ENCODE measurements at places on chromosomes 12 and 14.
A peak's percentile ranks its signal among the peaks of the same experiment; 100 is the strongest.

DNA sequence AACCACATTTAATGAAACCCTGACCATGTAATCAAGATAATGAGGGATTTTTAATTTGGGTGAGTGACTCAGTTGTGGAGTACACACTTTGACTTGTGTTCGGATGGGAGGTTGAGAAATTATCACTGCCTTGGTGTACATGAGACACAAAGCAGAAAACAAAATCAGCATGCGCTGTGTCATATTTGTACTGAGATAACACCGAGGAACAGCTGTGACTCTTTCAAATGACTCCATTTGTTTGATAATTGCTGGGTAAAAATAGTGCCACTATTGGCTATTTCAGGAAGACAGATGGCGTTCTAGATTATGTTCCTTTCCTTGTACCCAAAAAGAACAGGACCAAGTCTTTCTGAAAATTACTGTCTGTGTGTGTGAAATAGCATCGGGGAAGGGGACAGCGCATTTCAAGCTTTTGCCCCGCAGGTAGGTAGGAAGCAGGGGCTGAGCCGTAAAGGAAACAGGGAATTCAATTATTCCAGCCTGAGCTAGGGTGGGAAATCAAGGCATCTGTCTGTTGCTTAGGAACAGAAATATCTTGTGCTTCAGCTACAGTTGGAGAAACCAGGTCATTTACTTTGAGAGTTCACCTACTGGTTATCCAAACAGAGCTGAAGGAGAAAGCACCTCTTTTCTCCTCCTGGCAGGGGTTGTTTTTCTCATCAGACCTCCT lies 114.3 kb downstream of the SNAPC1 start:
- no peak for DNase-seq

- DNase-seq = peak; percentile 8
These were observed 4.3 kb upstream of the RAD52 start for GRCh38 chr12:953776-954175.

- no peak for DNase-seq
These were observed 32.9 kb downstream of the ALKBH1 start for GRCh38 chr14:77674931-77675330.

DNA sequence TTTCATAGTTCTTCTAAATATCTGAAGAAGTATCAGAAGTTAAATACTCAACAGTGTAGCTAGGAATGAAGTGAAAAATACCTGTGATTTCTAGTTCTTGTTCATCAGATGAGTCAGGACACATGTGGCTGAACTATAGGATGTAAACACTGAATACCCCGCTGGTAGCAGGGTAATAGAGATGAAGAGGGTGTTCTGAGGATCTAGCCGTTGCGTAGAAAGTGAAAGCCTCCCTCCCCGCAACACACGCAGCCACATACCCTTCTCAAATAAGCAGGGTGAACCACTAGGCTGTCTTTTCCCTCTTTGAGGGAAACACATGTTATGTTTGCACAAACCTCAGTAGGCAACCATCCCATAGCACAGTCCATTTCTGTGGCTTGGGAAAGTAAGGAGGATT lies 16.4 kb upstream of the RNASE12 start:
- DNase-seq = no peak

DNA sequence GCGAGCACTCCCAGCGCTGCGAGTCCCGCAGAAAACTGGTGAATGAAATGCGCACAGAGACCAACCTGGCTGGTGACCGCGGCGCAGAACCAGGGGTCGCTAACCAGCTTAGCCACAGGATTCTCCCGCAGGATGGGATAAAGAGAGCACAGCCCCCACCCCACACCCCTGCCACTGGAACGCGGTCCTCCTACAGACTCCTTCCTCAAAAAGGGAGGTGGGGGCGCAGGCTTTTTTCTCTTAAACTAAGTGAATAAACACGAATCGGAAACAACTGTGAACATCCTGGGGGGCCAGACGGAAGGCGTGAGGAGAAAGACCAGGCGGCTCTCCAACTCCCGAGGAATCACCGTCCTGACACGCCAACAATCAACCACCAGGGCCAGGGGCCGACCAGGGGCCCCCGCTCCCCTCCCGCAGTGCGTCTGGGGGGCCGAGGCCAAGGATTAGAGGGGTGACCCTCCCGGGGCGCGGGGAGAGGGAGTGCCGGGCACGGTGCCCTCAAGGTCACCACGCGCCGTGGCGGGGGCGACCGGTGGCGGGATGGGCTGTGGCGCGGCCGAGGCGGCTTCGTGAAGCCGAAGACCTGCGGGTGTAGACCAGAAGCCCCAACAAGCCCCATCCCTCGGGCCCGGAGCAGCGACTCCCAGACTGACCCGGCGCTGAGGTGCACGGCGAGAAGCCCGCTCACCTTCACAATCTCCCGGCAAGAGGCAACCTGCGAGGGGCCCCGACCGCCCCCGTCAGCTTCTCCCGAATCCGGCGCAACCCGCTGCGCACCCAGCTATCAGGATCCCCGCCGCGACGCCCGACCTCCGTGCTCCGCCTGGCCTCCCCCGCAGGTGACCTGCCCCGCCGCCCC lies 704 bp downstream of the ATP2B1 start:
- no peak for DNase-seq

DNA sequence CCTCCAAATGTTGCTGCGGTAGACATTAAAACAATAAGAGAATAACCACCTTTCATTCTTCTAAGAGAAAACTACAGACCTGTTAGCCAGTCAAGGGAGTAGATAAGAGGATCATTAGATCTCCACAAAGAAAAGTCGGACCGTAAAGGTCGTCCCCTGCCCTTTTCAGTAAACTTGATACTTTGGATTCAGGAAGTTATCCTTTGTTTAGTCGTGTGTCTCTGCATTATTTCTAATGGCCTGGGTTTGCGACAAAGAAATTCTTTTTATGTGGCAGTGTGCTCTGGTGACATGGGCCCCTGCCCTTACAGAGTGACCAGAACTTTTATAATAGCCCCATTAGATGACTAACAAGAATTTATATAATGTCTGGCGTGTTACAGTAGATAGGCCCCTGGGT lies 44.6 kb upstream of the EVL start:
- no peak for DNase-seq

DNA sequence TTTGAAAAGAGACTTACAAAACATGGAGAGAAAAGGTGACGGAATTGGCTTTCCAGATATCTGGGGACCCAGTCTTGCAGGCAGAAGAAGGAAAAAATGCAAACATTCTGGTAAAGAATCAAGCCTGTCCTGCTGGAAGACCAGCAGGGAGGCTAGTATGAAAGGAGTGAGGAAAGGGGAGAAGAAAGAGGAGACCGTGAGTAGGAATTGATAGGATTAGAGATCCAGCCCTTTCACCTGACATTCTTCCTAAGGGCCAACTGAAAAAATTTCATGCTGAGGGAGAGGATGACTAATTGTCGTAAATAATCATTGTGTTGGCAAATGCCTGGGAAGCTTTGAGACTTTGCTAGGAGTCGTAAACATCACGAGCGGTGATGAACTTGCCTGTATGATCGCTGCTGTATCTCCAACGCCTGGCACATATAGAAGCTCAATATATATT lies 12.1 kb downstream of the BHLHE41 start:
- DNase-seq = no peak

- no peak for DNase-seq
These were observed 76.1 kb downstream of the OTOGL start for GRCh38 chr12:80175307-80175930.

GRCh38 chr14:98018628-98019027 lies 1221.4 kb downstream of the VRK1 start:
- DNase-seq = no peak

DNA sequence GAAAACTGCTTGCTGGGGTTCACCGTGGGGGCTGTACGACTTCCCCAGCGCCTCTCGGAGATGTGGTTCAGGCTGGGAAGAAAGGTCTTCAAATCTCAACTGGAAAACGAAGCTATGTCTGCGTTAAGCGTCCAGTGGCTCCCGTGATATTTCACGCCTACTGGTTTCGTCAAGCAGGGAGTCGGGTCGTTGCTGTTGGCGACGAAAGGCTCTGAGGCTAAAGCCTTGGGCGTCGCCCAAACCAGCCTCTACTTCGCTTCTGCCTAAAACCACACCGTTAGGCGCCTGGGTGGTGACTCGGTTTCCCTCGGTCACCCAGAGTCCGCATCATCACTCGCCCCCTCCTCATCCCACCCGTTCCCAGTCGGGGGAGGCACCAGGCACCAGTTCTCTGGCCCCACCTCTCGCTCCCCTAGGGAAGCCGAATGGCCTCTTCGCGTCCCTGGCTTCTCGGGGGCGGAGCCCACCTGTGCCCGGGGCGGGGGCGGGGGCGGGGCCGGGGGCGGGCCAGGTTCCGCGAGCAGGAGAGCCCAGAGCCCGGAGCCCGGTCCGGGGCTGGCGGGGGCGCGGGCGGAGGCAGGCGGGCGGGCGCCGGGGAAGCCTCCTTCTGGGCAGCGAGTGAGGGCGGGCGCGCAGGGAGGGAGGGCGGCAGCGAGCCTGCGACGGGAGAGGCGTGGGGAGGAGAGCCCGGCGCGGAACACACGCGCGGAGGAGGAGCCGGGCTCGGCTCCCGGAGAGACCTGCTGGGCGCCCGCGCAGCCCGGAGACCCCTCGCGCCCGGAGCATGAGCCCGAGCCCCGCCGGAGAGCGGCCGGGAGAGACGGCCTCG lies at the start of gene B4GALNT3:
TSS of gene B4GALNT3 (plus strand) at position 510 of the 829 bp plus-strand sequence. CDS start 438 bp downstream, outside the sequence.
- DNase-seq = no peak

- no peak for DNase-seq
These were observed 75.7 kb downstream of the PTPRB start for GRCh38 chr12:70561550-70561949.

- no peak for DNase-seq
These were observed 37.6 kb downstream of the DEGS2 start for GRCh38 chr14:100121643-100122480.

DNA sequence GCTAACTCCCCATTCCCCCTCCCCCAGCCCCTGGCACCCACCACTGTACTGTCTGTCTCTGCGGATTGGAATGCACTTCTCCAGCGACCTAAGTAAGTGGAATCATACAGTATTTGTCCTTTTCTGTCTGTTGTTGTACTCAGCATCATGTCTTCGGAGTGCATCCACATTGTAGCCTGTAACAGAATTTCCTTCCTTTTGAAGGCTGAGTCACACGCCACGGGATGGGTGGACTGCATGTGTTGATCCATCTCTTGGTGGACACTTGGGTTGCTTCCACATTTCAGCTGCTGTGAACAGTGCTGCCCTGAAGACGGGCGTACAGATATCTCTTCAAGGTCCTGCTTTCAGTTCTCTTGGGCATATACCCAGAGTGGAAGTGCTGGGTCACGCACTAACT lies 34.4 kb downstream of the DDX51 start:
- DNase-seq = no peak

DNA sequence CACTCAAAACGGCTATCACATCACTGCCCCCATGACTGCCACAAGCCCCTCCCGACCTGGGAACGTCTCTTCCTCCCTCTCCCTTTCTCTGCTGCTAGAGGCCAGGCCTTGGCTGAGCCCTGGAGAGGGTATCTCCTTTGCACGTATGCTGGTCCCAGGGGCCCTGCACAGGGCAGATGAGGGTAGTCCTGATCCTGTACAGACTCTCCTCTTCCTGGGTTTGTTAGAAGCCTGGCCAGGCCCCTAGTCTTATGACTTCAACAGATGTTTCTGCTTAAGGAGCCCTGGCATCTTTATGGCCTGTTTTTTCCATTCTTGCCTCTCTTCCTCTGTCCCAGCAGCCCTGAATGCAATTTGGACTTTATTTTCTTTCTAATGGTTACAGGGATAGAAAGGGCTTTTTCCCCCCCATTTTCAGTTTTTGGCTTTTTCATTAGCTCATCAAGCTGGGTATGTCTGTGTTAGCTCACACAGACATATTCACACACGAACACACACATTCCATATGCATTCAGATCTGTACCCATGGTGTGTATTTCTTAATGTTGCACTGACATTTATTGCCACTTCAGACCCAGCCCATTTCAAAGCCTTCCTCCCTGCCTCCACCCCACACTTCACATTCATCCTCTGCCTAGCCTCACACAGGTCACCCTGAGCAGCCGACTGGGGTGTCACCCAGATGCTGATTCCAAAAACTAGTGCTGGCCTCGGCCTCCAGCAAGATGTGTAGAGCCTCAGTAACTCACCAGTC lies 203.2 kb downstream of the ZFP36L1 start:
- peak; percentile 61 for DNase-seq

- DNase-seq = no peak
These were observed 6.1 kb upstream of the DENND5B start for GRCh38 chr12:31597066-31597465.

- no peak for DNase-seq
These were observed 9.6 kb downstream of the PFKM start for GRCh38 chr12:48128800-48129199.

DNA sequence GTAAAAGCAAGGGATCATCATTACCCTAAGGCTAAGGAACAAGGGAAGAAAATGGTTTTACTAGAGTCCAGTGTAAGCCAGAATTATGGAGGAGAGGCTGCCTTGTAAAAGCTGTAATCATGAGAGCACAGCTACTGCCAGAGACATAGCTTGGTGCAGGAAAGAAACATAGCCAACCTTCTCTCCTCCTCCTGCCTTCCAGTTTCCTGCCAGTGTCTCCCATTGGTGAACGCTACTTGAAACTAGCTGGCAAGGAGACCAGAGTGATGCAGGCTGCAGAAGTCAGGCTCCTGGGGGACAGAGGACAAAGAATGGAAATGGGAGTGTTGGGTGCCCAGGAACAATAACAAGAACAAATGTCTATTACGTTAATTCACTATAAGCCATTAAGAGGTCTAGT lies 158.5 kb downstream of the NELL2 start:
- DNase-seq = no peak

DNA sequence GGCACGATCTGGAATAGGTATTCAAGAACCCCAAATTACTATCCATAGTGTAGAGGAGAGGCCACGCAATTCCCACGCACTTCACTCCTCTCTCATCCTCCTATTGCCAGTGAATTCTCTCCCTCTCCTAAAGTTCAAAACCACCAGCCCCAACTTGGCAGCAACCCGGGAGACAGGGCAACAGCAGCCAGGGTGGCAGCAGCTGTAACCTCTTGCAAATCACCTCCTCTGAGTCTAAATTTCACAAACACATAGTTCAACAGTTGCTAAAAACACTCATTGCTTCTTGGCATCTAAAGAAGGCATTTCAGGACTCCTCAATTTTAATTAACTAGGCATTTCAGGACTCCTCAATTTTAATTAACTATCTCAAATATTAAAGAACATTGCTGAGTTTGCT lies 37.7 kb upstream of the MANSC4 start:
- DNase-seq = no peak

DNA sequence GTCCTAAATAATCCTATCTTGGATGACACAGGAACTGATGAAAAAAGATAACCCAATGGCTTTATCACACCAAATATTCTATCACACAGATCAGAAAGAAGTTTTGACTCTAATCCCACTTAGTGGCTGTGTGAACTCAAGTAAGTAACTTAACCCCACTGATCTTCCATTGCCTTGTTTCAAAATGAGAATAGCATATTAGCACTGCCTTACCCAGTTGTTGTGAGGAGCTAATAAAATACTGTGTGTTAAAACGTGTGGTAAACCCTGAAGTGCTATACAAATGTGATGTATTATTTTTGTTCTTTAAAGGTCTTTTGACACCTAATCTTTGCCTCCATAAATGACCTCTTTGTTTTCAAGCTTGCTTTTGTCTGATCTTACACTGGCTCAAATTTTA lies 60.9 kb upstream of the ARID2 start:
- no peak for DNase-seq

- DNase-seq = no peak
These were observed 36.8 kb downstream of the FLVCR2 start for GRCh38 chr14:75615200-75615599.

- no peak for DNase-seq
These were observed 87.1 kb upstream of the PTHLH start for GRCh38 chr12:28059668-28060067.

- no peak for DNase-seq
These were observed 65.3 kb downstream of the MSRB3 start for GRCh38 chr12:65343801-65344200.
